Fibroblast of skin of scalp (primary cell): ENCODE measurements at places on chromosomes 16 and 17.
A peak's percentile ranks its signal among the peaks of the same experiment; 100 is the strongest.

DNA sequence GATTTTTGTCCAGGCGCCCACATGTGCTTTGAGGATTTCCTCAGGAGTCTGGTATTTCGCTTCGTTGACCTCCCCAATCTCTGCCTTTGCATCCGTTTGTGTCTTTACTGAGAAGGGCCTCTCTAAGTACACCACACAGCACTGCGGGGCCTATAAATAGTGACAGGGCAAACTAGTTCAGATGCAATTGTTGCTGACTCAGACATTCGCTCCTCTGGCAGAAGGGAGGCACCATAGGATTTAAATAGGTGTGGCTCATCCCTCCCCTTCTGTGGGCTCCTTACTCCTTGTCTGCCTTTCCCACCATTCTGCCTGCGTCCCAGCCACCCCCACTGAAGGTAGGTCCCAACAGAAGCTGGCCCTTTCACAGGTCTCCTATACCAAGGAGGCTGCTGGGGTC lies 192.3 kb downstream of the SHISA9 start:
- no peak for DNase-seq

GRCh38 chr17:10614536-10615155 lies 42.5 kb downstream of the MYH3 start:
- peak; percentile 76 for DNase-seq

GRCh38 chr17:1182811-1183170 lies 3.0 kb upstream of the ABR start:
- DNase-seq, result no peak

- DNase-seq, result no peak
These were observed 234.5 kb upstream of the MYOCD start for GRCh38 chr17:12431188-12431587.

DNA sequence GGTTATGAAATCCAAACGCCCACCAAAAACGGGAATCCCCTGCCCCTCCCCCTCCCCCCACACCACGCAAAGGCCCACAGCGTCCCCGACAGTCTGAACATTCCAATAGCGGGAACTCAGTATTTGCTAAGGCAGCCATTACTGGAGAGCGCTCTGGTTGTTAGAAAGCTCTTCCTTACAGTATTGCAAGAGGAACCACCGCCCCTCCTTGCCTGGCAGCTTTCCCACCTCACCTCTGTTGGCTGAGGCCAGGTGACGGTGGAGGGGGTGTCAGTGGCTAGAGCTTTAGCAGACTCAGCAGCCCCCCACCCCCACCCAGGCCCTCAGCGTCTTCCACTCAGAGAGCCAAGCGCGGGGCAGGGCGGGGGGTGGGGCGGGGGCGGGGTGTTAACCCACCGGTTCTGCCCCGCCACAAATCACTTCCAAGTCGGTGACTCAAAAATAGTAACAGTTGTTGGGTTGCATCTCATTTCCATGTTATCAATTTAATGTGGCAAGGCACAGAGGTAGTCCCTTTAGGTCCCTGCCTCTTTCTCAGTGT lies 2.2 kb upstream of the PLEKHH3 start:
- DNase-seq, result peak; percentile 59

DNA sequence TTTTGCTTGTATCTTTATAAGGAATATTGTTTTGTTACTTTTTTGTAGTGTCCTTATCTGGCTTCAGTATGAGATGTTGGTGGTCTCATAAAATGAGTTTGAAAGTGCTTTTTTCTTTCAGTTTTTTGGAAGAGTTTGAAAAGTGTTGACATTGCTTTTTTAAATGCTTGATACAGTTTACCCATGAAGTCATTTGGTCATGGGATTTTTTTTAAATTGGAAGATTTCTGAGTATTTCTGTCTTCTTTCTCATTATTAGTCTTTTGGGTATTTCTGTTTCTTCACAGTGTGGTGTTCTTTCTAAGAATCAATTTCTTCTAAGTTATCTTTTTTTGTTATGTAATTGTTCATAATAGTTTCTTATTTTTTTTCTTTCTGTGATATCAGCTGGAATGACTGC lies 15.1 kb downstream of the ZNF267 start:
- DNase-seq, result no peak

GRCh38 chr17:81253358-81254131 lies 14.4 kb downstream of the NDUFAF8 start:
- DNase-seq, result peak; percentile 42
